ENCODE measurements at places on chromosomes 2 and 18.

GRCh38 chr2:100205174-100205573 is 62.8 kb upstream of the AFF3 start:
- no peak for DNase-seq

- no peak for DNase-seq
Observed at GRCh38 chr2:224283466-224283965, 118.4 kb downstream of the FAM124B start.

DNA sequence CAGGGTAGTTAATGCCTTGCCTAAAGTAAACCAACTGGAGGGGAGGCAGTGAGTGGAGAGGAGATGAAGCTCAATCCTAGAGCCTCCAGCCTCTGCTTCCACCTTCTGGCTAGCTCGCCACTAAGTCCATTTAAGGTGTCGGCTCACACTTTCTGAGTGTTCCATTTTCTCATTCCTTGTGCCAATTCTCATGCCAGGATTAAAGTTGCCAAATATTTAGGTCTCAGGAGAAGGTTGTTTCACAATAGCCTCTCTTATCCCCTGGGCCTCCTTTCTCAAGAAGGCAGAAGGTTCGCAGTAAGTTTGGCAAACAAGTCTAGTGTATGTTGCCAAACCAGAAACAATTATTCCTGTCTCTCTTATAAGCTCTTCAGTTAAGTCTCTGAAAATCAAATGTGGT is 57.2 kb downstream of the TACR1 start:
- no peak for DNase-seq

DNA sequence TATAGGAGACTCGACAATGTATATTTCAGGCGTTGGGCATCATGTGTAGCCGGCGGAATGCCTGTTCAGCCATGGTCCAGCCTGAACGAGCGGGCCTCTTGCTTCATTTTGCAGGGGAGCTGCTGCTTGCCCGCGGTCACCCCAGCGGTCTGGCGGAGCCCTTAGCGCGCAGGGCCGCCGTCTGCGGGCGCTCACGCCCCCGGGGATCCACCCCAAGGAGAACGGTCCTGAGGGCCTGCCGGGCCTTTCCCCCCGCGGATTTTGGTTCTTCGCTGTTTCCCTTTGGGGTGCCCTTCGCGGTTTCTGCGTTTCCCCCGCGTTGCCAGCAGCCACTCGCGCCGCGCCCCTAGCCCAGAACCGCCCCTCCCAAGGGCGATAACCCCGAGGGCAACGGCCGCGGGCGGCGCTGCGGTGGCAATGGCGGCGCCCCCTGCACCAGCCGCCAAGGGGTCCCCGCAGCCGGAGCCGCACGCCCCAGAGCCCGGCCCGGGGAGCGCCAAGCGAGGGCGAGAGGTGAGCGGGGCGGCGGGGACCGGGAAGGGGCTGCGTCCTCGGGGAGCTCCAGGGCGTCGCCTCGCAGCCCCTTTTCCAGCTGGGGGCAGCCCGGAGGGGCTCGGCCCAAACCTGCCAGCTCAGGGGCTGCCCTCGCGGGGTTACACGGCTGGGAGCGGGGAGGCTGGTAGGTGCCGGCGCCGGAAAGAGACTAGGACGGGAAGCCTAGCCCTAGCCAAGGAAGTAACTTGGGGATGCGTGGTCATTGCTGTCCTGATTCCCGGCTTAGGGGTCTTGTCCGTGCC is at the start of gene MFSD2B:
Gene MFSD2B, plus strand, starts transcription at position 406 of the 797 bp plus-strand sequence. Its CDS starts 12 bp downstream, at position 418.
- DNase-seq = no peak

DNA sequence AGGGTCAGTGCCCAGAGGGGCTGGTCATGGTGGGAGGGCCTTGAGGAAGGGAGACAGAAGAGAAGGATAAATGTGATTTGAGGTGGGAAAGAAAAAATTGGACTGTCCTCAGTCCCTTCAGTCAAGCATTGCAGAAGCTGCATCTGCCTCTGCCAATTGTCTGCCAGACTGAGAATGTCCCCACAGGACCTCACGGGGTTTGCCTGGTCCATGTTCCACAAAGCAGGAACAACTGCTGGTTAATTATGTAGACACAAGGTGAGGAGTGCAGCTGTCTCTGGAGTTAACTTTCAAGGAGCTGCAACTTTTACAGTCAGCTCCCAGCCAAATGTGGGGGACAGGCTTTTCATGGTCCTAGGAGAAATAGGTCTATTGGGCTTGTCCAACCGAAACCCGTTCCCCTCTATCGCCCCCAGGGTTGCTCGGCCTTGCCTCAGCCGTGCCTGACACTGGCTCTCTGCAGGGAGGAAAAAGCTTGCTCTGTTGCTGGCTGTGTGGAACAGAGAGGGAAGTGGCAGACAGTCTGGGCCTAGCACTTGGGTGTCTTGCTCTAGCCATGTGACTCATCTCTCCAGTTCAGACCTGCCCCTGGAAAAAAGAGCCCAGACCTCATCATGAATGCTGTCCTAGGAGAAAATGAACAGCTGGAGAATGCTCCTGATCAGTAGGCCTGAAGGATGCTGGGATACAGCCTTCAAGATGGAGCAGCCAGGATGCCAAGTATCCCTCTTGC is 31.1 kb upstream of the PAX8 start:
- no peak for DNase-seq

- DNase-seq = no peak
Observed at GRCh38 chr2:237626813-237627440, 460 bp upstream of the LRRFIP1 start.

DNA sequence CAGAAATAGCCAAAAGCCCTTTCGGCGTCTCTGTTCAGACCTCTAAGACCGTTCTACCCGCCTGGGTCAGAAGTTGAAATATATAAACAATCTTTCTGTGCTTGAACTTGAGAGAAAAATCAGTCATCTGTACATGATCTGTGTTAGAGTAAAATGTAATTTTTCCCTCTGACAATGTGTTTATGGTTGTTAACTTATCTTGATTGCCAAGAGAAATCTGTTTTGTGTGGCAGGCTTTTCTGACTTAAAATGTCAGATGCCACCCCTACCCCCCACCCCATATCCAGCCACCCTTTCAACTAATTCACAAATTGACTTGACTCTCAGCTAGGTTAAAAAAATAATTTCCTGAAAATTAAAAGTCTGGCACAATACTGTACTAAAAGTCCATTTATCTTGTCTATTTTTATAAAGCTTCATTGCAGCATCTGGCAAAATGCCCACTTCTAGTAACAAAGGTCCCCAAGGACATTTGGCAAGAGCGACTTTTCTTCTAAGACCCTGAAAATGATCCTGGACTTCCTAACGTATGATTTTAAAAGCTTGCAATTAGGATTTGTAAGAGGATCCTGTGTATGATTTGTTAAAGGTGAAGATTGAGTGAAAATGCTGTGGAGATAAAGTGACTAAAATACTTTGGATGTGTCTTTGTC is 304.2 kb downstream of the EPHA4 start:
- DNase-seq = no peak

GRCh38 chr2:30367232-30368070 is 79.6 kb upstream of the LCLAT1 start:
- DNase-seq = no peak

DNA sequence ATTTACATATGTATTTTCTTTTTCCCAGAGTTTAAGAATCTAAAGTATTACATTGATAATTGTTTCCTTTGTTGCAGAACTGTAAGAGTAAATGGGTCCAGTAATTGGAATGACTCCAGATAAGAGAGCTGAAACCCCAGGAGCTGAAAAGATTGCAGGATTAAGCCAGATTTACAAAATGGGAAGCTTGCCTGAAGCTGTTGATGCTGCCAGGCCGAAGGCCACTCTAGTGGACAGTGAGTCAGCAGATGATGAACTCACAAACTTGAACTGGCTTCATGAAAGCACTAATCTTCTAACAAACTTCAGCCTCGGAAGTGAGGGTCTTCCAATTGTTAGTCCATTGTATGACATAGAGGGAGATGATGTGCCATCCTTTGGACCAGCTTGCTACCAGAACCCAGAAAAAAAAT is 183.8 kb upstream of the STON1 start:
- no peak for DNase-seq

- no peak for DNase-seq
Observed at GRCh38 chr2:167712275-167712674, 535.1 kb downstream of the STK39 start.

- DNase-seq = no peak
Observed at GRCh38 chr2:238527565-238527964, 100.8 kb downstream of the ASB1 start.

DNA sequence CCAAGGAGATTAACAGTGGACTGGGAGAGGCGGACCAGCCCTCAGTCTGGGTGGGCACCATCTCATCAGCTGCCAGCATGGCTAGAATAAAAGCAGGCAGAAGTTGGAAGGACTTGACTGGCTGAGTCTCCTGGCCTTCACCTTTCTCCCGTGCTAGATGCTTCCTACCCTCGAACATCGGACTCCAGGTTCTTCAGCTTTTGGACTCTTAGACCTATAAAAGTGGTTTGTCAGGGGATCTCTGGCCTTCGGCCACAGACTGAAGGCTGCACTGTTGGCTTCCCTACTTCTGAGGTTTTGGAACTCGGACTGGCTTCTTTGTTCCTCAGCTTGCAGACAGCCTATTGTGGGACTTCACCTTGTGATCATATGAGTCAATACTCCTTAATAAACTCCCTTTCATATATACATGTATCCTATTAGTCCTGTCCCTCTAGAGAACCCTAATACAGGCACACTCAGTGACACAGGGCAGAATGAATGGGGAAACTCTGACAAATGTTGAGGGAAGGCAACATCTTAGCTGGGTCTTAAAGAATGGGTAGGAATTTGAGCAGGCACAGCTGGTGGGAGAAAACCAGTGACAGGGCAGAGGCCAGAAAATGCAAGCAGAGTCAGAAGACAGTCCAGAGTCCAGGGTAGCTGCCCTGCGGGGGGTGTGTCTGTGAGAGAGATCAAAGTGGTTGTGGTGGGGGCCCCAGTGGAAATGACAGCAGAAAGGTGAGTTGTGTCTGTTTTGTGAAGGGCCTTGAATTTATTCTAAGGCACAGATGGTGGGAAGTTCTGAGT is 108.1 kb upstream of the CD302 start:
- DNase-seq = no peak

GRCh38 chr18:80246445-80247392 is 595 bp downstream of the PARD6G start:
- DNase-seq = no peak

DNA sequence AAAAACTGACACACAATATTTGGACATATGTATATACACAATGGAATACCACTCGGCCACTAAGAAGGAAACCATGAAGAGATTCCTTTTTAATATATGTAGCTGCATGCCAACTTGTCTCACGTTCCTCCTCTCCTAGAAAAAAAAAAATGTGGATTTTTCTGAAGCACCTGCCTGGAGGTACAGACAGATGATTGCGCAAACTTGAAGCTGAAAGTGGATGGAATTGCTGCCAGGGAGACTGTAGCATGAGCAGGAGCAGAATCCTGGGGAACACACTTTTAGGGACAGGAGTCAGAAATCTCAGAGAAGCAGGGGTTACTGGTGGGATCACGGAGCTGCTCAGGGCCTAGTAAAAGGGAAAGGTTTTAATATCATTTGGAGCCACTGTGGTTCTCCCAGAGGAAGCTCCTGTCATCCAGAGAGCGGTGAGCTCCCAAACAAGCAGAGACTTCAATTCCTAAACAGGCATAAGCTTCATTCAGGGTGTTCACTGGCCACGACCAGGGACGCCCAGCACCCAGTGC is 640 bp upstream of the SPR start:
- DNase-seq = no peak

DNA sequence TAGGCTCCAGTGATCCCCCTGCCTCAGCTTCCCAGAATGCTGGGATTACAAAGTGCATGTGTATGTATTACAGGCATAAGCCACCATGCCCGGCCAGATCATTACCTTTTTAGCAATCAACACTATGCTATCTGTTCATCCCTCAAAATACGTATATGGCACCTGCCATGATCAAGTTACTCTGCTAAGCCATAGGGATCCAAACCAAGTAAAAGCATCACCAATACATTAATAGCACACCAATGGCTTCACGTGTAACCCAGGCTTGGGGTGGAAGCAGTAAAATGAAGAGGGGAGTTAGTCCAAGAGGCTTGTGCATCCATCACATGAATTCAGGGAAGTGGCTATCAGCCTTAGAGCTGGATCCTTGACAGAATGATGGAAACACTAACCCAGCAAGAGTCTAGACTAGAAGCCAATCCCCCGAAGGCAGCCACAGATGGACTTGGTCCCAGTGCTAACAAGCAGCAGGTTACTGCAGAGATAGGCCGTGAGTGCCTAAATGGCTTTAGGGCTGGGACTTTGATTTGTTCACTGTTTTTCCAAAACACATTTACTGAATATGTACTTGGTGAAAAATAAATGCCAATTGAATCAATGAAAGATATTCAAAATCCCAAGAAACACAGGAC is 11.3 kb downstream of the HDLBP start:
- no peak for DNase-seq

DNA sequence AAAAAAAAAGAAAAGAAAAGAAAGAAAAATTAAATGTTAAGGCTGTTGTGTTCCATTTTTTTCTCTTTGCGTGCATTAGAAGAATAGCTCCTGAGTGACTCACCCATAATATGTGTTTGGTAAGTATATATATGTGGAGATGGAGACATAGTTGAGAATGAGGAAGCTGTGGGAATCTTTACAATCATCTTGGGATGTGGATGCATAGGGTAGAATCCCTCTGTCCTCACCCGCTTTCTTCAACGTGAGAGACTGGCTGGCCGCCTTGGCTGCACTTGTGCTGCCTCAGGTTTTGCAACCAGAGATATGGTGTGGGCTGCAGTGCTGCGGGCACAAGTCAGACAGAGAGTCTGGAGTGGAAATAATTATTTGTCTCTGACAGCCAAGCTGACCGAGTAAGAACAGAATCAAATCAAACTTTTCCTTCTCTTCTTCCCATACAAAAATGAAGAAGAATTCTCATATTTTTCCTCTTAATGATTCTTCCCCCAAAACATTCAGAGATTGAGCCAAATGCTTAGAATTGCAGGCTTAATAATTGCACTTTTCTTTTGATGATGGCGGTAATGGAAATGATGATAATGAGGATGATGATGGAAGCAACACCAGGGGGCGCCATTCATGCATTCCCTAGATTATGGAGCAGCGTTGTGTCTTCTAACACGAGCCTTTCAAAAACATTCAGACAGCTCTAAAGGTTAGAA is 48.5 kb downstream of the SERPINB7 start:
- no peak for DNase-seq
